Aorta (tissue), 5 donors: ENCODE measurements at places on chromosomes 13 and 19. TPM values are rescaled to one million over a fixed set of nuclear protein-coding genes. Genes with fewer than 3 reads are reported as not detected.

GRCh38 chr19:15640294-15640903, at the start of gene CYP4F3:
TSS of gene CYP4F3 (plus strand) at chr19:15640897. CDS start at chr19:15641416, 519 bp downstream.
- peak; percentile 77 for DNase-seq

GRCh38 chr19:1860042-1860775, 3.2 kb downstream of the KLF16 start:
- peak; percentile 86 for DNase-seq

The THSD1 gene
- total RNA-seq: 6.6 TPM

DNA sequence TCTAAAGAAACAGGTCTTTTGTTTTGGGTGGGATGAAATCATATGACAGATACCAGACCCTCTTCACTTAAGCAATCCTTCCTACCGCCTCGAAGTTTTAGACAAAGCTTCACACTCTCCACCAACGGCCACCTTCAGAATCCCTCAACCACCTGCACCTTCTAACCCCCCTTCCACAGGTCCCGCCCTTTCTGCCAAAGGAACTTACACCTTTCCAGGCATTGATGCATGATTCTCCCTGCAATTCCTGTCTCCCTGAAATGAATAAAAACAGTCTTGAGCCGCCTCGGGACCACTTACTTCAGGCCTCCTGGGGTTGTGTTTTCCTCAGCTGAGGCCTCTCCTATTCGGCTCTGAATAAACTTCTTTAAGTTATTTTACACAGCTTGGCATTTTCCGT, 859 bp downstream of the ZNF433 start:
- no peak for DNase-seq

DNA sequence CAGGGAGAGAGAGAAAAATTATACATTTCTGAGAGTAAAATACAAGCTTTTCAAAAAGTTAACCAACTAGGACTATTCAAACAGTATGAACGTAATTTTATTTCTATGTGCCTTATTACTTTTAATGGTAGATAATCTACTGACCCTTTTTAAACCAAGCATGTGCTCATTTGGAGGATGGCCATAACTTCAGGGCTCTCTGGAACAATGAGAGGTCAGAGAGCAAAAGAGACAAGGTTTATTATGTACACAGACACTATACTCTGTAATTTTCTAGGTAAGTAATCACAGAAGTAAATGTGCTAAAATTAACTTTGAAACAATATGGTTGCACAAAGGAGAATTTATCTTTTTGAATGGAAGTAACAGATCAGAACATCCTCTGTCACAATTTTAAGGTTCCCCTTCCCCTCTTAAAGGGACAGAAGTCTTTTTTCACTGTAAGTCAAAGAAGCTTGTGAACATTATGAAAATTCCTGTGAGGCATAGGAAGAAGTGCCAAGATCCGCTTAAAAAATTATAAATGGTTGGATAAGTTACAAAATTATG, 1.0 kb downstream of the POSTN start:
- DNase-seq: no peak
